Activated T-helper 1 cell treated with anti-CD3 and anti-CD28 coated beads, Interleukin-2, amount 50 U/mL, for 16 hours (primary cell): ENCODE measurements at places on chromosomes 4 and X.

DNA sequence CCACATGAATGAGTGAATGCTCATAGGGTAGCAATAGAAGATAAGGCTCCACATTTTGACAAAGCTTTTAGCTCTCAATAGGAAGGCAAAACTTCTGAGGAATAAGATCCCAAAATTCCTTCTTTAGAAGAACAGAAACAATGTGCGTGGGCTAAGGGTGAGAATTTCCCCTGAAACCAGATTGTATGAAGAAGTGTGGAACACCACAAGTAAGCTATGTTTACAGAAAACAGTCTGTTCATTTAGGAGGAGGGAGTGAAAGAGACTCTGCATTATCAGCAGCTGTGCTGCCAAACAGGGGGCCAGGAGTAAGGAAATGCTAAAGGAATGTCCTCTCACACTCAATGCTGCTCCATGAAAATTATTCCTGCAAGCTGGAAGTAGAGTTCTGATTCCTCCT, 851.6 kb downstream of the CENPC start:
- DNase-seq = no peak

GRCh38 chr4:18063079-18063478, 41.5 kb upstream of the LCORL start:
- no peak for DNase-seq

DNA sequence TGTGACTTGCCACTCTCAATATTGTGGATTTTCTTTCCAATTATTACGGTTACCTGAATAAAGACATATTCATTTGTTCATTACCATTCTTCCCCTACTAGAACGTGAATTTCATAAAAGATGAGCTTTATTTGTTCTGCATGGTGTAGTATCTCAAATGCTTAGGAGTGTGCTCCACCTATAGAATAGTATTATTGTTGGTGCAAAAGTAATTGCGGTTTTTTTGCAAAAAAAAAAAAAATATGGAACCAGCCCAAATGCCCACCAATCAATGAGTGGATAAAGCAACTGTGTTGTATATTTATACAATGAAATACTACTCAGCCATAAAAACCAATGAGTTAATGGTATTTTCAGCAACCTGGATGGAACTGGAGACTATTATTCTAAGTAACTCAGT, 525.5 kb upstream of the PRKX start:
- no peak for DNase-seq

DNA sequence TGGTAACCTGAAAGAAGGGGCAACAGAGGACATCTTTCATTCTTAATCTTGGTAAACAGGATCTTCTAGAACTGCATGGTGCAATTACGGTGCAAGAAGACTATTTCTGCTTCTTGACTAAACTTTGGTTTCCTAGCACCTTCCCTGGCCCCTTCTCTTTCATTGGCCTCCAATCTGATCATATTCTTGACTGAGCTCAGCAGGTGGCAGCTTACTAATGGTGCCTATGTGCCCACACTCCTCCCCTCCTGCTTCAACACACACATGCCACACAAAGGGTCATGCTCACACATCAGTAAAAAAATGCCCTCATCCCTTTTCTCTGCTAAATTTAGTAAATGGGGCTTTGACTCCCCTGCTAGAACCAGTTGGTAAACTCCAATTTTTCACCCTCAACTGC, 400.5 kb upstream of the MAOA start:
- DNase-seq = no peak

DNA sequence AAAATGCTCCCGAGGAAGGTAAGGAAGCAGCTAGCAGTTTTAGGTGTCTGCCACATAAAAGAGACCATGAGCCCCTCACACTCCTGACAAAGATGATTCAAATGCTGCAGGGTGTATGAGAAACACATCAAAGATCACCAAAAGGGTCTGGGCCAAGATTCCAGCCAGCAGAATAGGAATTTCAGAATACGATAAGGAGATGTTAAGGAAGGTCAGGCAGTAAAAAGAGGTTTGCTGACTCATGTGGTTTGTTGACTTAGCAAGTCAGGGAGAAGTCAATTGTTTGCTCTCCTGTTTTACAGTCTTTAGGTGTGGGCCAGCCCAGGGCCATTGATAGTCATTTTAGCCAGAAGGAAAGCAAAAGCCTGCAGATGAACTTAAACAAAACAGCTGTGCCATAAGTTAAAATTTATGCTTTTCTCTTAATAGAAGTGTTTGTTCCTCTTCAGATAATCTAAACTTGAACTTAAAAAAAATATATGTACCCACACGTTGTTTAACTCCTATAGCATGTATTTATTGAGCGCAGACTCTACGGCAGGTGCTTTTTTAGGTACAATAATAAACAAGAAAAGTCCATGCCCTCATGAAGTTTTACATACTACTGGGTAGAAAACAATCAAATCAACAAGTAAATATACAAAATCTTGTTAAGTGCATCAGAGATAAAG, 115.6 kb downstream of the CAMK2D start:
- DNase-seq = no peak

- no peak for DNase-seq
Measured at GRCh38 chr4:38819569-38819968, 15.0 kb upstream of the TLR1 start.

DNA sequence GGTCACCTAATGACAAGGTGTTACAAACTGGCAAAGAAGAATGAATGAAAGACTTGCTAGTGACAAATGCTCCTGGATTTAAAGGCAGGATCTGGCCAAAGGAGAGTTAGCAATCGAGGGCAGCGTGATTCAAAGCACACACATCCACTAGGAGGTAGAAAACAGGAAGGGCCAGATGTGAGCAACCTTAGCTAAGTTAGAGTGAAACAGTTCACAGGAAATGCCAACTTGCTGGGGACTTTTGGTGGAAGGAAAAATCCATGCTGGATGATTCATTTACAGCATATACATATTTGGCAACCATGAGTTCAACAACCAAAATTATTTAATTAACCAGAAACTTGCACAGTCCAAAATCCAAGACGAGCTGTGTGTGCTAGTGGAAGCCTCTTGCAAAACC, 276.9 kb downstream of the PTTG2 start:
- no peak for DNase-seq

DNA sequence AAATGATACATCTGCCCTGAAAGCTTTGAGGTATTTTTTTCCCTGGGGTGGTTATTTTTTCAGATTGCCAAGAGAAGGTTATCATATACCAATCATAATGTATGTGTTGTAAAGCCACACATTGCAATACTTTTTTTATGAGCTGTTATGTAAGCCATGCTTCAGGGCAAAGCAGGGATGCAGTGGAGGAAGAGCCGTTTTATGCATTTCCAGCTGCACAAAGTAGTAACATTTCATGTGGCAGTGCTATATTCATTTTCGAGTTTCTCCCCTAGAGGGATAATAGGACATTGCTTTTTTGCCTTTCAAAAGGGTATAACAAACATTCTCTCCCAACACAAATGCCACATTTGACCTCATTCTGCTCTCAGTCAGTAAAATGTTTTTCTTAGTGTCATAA, 68.5 kb downstream of the GALNT7 start:
- DNase-seq = no peak

DNA sequence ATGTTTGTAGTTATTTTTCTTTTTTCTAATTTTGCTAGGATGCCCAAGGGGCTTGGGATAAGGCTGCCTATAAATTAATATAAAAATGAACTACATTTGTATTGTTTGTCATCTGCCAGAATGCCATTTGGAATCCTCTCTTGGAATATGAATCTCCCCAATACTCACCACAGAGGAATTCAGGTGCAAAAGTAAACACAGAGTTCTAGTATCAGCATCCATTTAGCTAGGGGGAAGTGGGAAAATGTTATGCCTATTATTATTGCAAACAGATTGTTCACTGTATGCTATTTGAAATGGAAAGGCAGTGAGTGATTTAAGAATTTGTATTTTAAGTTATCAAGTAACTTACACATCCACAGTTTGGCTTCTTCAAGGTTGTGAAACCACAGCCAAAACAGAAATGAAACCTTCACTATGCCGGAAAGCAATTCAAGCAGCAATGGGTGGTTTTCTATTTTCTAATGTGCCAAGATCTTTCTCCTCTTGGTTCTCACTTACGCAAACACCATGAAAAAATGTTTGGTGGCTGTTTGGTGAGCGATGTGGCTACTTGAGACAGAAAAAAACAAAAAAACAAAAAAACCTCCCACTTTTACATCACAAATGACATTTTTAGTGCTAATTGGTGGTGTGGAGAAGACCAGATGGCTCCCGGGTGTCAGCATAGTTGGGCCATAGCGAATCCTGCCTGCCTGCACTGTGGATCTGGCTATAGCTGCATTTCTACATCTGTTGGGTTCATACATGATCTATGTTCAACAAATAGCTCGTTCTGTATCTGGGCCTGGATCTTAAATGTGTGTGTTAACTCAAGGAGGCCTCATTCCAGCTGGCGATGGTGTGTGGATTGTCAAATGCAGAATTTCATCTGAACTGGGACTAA, 200.8 kb upstream of the GIMD1 start:
- DNase-seq = no peak

- no peak for DNase-seq
Measured at GRCh38 chr4:137427411-137427810, 104.9 kb downstream of the PCDH18 start.

- DNase-seq = no peak
Measured at GRCh38 chr4:177161781-177162180, 147.9 kb upstream of the NEIL3 start.

DNA sequence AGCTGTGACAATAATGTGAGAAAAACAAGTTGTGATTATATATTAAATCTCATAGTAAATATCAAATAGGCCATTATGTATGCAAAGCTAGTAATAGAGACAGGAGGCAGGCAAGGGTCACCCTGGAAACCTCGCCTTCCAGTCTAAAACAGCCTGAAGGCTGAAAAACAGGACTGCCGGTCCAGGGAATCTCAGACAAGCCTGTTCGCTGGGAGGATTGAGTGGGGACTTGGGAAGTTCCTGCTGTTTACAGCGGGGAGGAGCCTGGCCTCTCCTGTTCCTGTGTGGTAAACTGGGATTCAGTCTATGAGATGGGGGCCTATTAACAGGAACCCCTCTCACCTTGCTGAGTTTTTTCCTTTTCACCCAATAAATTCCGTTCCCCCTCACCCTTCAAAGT, 2317.3 kb downstream of the PCDH7 start:
- no peak for DNase-seq
